ENCODE measurements at places on chromosomes 2 and 18.

- no peak for DNase-seq
These were observed 164.5 kb upstream of the STON1 start for GRCh38 chr2:48365476-48365875.

GRCh38 chr2:192098814-192099491, 95.8 kb downstream of the TMEFF2 start:
- no peak for DNase-seq

DNA sequence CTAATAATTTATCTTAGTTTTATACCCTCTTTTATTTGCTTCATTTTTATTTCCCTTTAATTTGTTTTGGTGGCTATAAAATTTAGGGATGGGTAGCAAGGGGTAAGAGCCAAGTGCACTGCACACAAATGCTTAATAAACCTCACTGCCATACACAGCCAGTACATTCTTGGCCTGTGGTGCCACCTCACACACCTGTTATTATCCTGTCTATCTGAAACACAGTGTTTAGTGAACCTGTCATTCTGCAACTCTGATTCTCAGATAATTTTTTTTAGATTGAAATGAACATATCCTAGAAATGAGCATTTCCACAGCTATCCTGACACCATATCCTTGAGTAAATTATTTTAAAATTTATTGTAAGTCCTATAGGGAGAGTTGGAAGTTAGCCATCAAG, 807.5 kb downstream of the DCC start:
- no peak for DNase-seq

DNA sequence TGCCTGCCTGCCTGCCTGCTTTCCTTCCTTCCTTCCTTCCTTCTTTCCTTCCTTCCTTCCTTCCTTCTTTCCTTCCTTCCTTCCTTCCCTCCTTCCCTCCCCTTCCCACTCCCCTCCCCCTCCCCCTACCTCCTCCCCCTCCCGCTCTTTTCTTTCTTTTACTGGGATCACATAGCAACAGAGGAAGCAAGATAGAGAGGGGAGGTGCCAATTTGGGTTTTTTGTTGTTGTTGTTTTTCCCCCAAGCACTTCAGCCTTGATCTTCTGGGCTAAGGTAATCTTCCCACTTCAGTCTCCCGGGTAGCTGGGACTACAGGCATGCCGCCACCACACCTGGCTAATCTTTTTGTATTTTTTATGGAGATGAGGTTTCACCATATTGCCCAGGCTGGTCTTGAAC, 20.0 kb downstream of the PPM1B start:
- no peak for DNase-seq

DNA sequence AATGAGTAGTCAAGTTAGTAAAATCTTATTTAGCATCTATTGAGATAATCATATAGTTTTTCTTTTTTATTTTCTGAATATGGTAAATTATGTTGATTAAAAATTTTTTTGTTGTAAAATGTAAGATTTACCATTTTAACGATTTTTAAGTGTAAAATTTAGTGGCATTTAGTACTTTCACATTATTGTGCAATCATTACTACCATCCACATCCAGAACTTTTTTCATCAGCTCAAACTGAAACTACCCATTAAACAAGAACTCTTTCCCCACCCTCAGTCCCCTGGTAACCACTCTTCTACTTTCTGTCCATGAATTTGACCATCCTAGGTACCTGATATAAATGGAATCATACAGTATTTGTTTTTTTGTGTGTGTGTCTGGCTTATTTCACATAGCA, 11.1 kb downstream of the RAB3GAP1 start:
- no peak for DNase-seq

DNA sequence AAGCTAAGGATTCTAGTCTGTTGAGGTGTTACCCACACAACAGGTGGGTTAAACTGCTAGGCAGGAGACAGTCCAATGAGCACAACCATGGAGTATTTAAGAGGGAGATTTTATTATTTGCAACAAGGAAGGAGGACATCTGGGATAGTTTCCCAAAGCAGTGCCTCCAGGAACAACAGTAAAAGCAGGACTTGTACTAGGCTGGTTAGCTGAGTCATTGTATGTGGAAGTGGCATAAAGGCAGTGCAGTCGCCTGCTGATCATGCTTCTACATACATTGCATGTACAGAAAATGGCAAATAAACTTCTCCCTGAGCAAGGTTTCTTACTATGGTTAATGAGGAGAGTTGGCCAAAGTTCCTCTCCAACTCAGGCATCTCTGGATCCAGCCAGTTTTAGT, 46.1 kb upstream of the CYTIP start:
- no peak for DNase-seq

GRCh38 chr2:191933307-191934105, 86.6 kb upstream of the CAVIN2 start:
- no peak for DNase-seq

GRCh38 chr18:36872329-36872728, 43.4 kb downstream of the KIAA1328 start:
- no peak for DNase-seq

GRCh38 chr2:180016937-180017336, 9.8 kb upstream of the CWC22 start:
- no peak for DNase-seq

DNA sequence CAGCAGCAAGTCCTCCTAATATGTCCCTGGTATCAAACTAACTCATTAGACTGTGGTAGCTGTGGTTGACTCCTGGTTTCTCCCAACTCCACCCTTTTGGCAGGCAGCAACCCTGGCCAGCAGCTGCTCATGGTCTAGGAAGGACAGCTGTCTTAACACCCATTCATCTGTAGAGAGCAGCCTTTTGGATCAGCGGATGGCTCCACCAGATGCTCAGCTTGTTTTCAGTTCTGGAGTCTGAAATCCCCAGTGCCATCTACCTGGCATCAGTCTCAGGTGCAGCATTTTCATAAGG, 100.5 kb downstream of the SPOPL start:
- no peak for DNase-seq

DNA sequence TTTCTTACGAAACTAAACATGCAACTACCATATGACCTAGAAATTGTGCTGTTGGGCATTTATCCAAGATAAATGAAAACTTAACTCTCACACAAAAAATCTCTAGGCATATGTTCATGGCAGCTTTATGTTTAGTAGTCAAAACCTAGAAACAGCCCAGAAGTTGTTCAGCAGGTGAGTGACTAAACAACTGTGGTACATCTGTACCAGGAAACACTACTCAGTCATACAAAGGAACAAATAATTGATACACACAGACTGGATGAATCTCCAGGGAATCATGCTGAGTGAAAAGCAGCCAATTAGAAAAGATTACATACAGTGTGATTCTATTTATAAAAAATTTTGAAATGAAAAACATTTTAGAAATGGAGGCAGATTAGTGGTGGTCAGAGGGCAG, 29.3 kb downstream of the DYNC2LI1 start:
- DNase-seq, result no peak

DNA sequence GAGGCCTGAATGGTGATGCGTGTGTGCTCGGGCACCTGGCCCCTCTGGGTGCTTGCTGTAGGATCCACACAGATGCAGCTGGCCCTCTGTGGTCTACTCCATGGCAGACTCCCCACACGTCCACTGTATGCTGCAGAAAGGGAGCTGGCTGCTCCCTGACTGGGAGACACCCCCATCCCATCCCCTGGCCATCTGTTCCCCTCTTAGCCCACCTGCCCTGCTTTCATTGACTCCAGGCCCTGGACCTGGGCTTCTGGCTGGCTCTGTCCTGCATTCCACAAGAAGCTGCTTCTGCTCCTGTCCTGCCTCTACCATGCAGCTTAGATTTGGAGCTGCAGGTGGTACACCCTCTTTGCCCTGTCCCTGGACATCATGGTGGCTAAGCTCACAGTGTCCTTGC, 80.1 kb downstream of the FHOD3 start:
- DNase-seq, result no peak

- no peak for DNase-seq
These were observed 11.3 kb upstream of the FAM228A start for GRCh38 chr2:24163601-24164000.

DNA sequence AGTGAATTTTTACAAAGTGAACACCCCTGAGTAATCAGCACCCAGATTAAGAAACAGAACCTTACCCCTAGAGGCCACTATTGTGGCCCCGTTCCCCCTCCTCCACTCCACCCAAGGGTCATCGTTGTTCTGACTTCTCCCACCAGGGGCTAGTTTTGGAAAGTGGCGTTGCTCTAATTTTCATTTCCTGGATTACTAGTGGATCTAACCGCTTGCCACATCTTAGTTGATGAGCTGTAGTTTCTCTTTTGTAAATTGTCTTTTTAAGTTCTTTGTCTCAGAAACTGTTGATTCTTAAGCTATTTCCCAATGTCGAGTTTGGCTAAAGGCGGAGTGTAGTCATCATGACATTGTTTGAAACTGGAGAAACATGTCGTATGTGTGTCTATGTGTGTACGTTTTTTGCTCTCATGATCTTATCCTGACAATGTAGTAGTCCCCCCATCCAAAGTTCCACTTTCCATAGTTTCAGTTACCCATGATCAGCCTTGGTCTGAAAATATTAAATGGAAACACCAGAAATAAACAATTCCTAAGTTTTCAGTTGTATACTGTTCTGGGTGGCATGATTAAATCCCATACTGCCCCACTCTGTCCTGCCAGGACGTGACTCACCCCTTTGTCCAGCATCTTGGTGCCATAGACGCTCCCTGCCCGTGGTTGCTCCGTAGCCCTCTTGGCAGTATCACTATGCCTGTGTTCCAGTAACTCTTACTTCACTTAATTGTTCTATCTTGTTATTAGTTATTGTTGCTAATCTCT, 71.0 kb upstream of the SP3 start:
- DNase-seq, result no peak

- no peak for DNase-seq
These were observed 28.2 kb upstream of the SLC8A1 start for GRCh38 chr2:40480073-40480472.

DNA sequence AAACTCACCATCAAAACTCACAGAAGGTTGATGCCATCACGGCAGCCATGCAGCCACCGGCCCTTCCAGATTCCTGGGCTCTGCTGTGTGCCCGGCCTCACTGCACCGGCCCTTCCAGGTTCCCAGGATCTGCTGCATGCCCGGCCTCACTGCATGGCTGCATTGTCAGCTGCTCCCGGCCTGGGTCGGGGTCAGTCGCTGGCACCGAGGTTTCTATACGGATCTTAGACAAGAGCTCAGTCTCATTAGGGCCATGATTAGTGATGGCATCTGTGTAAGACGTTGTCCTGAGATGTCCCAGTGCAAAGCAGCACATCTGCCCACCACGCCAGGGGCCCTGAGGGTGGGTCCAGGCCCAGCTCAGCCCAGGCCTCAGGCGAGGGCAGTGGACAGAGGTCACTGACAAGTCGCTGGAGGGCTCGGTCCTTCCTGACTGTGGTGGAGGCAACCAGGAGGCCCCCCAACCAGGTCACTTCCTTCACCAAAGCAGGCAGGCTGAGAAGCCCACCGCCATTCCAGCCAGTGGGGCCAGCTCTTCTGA, 29.4 kb downstream of the TMEM18 start:
- DNase-seq, result no peak

GRCh38 chr2:222289278-222290160, 9.3 kb downstream of the PAX3 start:
- DNase-seq, result no peak

GRCh38 chr2:7180638-7181370, 263.6 kb downstream of the RNF144A start:
- no peak for DNase-seq

DNA sequence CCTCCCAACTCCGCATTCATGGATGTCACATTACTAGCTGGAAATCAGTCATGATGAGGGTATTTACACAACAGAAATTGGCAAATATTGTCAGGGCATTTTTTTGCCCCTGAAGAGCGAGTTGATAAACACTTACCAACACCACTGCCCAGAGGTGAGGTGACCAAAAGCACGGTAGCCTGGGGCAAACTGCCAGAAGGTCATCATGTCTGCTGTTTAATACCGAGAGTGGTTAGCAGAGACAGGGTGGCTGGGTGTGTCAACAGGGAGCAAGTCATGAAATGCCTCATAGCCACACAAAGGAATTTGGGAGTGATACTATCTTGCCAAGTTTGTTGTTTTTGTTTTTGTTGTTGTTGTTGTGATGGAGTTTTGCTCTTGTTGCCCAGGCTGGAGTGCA, 37.0 kb upstream of the EPC2 start:
- no peak for DNase-seq

DNA sequence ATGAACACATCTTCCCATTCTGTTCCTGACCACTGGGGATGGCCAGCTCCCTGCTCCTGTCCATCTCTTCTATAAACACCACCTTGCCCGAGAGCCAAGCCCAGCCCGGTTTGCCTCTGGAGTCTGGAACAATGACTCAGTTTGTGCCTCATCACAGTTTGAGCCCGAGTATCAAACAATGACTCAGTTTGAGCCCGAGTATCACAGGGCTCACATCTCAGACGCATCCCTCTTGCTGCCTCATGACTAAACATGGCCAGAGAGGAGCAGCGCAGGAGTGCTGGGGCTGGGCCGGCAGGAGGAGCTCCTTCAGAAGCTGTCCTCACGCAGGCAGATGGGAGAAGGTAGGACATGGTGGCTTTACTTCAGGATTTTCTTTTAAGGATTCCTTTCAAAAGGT, 68.7 kb downstream of the PXDN start:
- no peak for DNase-seq

DNA sequence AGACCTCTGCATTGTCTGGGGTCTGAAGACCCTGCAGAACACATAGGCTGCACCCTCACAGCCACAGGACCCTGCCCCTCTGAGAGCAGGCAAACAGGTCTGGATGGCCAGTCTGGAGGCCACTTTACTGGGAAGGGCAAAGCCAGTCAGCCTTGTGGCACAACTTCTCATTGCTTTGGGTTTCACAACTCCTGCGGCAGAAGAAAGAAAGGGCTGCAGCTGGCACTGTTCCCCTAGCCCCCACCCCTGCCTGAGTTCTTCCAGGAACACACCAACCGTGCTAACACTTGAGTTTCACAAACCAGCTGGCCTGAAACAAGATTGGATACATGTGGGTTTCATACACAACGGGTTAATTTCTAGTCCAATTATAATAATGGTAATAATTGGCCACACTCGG, 276.5 kb upstream of the MGAT5 start:
- no peak for DNase-seq

- DNase-seq, result no peak
These were observed 63.4 kb downstream of the BMP10 start for GRCh38 chr2:68807821-68808266.

- DNase-seq, result no peak
These were observed 545.3 kb downstream of the TSN start for GRCh38 chr2:122300758-122301157.

DNA sequence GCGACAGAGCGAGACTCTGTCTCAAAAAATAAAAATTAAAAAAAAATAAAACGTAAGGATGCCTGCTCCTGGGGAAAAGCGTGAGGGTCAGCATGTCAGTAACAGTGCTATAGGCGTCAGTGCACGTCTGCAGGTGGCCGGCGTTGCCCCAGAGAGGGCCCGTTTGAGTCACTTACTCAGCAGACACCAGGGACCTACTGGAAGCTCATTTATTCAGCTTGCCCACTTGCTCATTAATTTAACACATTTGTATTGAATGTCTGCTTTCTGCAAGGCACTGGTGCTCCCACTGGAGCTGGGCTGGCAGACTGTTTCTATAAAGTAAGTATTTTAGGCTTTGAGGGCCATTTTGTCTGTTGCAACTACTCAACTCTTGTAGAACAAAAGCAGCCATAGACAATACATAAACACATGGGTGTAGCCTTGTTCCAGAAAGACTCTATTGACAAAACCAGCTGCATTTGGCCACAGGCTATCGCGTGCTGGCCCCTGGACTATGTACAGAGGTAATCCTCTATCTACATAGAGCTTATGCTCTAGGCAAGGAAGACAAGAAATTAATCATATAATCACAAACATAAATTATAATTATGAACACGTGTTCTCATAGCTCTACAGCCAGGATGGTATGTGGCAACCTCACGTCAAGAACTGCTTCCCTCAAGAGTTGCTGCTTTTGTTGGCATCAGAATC, 73.2 kb downstream of the KLHL29 start:
- no peak for DNase-seq

- no peak for DNase-seq
These were observed 12.0 kb upstream of the GTF2A1L start for GRCh38 chr2:48605482-48606175.

Measured in cortex of kidney (tissue), 1 donor.